ENCODE measurements at places on chromosomes 3 and 15.

- peak; percentile 5 for DNase-seq
Observed at GRCh38 chr15:25179673-25180511, 225.1 kb downstream of the SNRPN start.

GRCh38 chr3:6281662-6282061 lies 579.3 kb upstream of the GRM7 start:
- no peak for DNase-seq

GRCh38 chr3:42250761-42251160 lies 15.2 kb downstream of the CCK start:
- DNase-seq: no peak

DNA sequence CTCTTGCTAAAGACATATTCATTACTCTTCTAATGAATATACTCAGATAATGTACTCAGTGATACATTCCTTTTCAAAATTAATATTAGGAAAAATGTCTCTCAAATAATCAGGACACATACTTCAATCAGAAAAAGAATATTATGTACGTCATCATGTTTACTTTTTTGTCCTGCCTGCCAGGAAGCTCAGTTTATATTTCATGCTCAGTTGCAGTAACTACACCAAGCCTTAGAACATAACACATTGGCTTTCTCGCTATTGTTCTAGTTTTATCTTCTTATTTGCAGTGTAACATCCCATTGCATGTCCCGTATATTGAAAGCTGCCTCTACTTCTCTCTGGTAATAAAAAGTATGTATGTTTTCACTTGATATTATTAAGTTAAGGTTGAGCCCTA lies 181.5 kb upstream of the LPP start:
- no peak for DNase-seq

GRCh38 chr3:57512166-57512565 lies 32.0 kb downstream of the DNAH12 start:
- no peak for DNase-seq

DNA sequence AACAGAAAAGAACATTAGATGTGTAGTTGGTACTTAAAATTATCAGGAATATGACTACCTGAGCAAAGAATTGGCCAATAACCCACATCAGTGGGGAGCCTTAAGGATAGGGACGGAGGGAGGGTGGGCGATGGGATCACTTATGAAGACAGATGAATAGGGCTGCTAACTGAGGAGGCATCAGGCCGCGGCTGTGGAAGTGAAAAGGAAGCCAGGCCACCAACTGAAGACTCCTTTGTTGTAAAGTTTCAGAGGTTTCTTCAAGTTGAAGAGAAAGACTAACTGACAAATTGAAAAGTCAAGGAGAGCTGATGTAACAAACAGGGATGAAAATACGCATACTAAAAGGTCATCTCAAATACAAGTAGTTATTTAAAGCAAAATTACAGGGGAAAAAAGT lies 135.6 kb upstream of the BHLHE40 start:
- no peak for DNase-seq
